ENCODE measurements at places on chromosomes 4 and X. TPM values are rescaled to one million over a fixed set of nuclear protein-coding genes. Genes with fewer than 3 reads are reported as not detected.

- DNase-seq: no peak
Measured at GRCh38 chrX:133685822-133686221, 270.5 kb upstream of the GPC4 start.

DNA sequence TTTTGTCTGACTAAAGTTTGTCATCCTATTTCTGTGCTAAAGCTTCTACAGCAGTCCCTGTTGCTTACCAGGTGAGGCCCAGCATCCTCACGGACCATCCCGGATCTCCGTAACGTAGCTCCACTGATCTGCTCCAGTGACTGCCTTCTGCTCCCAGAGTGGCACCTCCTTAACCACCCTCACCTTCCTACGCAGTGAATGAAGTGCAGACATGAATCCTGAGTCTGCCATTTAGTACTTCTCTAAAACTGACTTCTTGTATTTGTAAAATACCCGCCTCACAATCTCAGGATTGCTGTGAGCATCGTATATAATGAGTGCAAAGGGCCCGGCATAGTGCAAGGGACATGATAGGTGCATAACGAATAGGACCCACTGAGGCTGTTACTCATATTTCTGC, 27.7 kb upstream of the ACSL1 start:
- no peak for DNase-seq

- peak; percentile 76 for DNase-seq
Measured at GRCh38 chr4:153438916-153439756, 27.0 kb upstream of the TMEM131L start.

Gene TCEAL4
- 3.7 TPM for total RNA-seq

Gene ADGRG2
- total RNA-seq: not detected

Gene ARAF
- total RNA-seq: 78.9 TPM

Gene NKX6-1
- total RNA-seq: not detected

Gene MMRN1
- not detected for total RNA-seq

Gene NPY2R
- not detected for total RNA-seq

- DNase-seq: no peak
Measured at GRCh38 chr4:127141856-127142255, 490.9 kb upstream of the INTU start.

Gene SSX4
- total RNA-seq: not detected

Gene MAGEB17
- total RNA-seq: not detected

DNA sequence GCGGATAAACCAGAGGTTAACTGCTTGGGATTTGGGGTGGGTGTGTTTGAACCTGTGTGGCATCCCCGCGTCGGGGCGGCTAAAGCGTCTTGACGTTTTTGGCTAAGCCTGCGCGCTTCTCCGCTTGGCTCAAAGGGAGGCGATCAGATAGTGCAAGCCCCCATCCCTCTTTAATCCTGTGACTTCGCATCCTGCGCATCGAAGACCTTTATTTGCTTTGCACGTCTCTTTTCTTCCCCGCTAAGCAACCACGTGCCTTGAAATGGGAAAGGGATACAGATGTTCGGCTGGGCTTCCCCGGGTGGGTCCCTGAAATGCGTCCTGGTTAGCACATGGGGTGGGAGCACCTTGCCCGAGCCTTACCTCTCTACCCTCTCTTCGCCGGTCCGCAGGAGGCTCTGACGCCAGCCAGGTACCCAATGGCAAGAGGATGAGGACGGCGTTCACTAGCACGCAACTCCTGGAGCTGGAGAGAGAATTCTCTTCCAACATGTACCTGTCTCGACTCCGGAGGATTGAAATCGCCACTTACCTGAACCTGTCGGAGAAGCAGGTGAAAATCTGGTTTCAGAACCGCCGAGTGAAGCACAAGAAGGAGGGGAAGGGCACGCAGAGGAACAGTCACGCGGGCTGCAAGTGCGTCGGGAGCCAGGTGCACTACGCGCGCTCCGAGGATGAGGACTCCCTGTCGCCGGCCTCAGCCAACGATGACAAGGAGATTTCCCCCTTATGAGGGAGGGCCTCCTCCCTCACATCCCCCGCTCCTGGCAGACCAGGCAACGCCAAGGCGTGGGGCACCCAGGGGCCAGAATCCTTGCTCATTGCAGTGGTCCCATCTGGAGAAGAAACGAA, 1.5 kb downstream of the GSX2 start:
- peak; percentile 60 for DNase-seq

DNA sequence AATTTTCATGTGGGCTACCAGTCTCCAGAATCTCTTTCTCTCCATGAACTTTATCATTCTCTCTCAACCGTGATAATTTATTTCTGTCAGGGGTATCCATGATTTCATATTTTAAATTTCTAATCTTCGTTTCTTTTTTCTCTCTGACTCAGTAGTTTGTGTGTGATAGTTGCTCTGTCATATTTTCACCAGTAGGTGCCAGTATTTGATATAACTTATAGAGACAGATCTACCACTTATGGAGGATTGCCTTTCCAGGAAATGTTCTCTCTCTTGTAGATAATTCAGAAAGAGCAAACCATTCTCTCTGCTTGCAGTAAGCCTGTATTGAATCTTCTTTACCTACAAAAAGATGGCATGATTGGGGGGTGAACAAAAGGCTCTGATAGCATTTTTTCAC, 79.3 kb upstream of the DYNLT3 start:
- no peak for DNase-seq

DNA sequence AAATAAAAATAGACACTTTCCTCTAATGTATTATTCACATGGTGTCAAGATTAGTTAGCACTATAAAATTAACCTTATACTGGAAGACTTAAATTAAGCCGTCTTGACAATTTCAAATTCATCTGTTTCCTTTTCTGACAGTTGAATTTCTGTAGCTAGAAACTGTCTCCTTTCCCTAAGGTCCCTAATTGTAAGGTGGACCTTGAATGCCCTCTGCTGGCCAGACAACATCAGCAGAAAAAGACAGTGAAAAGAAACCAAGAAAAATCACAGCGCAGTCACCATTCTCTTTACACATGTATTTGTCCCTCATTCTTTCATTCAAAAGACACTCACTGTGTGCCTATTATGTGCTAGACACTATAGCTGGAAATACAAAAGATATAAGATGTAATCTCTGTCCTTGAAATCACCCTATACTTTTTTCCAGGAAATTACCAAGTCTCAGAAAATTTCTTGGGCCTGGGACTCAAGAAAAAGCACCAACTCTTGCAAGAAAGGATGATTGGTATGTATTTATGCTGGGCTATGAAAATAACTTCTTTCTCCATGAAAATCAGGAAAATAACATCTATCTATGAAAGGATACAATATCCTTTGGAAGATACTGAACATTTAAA, 32.7 kb upstream of the AMBN start:
- peak; percentile 75 for DNase-seq

GRCh38 chr4:75916091-75916661, 13.9 kb upstream of the PPEF2 start:
- peak; percentile 79 for DNase-seq

GRCh38 chr4:127558088-127558487, 74.7 kb upstream of the INTU start:
- no peak for DNase-seq

GRCh38 chr4:138047290-138047689, 194.9 kb downstream of the SLC7A11 start:
- no peak for DNase-seq

GRCh38 chrX:140149761-140150160, 184.4 kb upstream of the CXorf66 start:
- DNase-seq: no peak

GRCh38 chrX:5780821-5781220, 447.8 kb downstream of the NLGN4X start:
- DNase-seq: no peak

DNA sequence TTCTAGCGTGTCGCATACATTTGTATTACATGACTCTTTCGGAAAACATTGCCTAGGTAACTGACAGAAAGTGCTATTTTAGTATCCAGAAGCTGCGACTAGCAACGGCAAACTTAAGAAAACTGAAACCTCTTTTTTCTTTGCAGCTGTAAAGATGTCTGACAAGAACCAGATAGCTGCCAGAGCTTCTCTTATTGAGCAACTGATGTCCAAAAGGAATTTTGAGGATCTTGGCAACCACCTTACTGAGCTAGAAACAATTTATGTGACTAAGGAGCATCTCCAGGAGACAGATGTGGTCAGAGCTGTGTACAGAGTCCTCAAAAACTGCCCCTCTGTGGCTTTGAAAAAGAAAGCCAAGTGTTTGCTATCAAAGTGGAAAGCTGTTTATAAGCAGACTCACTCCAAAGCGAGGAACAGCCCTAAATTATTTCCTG, 9.4 kb downstream of the TCEANC start:
- no peak for DNase-seq

- DNase-seq: no peak
Measured at GRCh38 chrX:30795981-30796958, 92.8 kb downstream of the TAB3 start.

Gene ATP1B4
- total RNA-seq: not detected

GRCh38 chr4:35730414-35730813, 513.9 kb downstream of the ARAP2 start:
- no peak for DNase-seq

Gene ARMCX1
- 0.14 TPM for total RNA-seq

- DNase-seq: no peak
Measured at GRCh38 chr4:8291036-8291682, 21.6 kb downstream of the HTRA3 start.

GRCh38 chrX:113726009-113726408, 857.9 kb upstream of the HTR2C start:
- no peak for DNase-seq

DNA sequence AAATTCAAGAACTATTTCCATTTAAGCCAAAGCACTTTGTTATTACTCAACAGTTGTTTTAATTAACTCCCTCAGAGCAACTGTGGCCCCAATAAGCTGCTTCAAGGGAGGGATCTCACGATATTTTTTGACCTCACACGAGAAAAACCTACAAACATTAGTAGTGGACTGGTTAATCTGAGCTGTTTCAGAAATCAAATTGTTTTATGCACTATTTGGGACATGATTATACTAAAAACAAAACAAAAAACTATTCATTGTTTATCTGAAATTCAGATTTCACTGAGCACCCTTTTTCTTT, 74.3 kb downstream of the DCHS2 start:
- DNase-seq: no peak

DNA sequence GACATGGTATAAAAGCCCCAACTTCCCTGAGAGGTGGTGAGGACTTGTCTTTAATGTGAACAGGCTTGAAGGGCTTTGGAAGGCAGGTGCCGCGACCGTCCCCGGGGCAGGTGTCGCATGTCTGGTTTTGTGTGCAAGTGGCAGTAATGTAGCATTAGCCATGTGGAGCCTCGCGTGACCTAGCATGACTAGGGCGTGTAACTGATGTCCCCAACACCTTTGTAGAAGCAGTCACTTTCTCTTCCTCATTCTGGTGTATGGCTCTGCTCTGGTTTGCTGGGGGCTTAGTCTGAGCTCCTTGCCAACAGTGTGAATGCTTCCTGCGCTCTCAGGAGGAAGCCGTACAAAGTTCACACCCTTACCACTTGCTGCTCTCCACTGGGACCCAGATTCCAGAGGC, 145.7 kb downstream of the AMMECR1 start:
- no peak for DNase-seq

DNA sequence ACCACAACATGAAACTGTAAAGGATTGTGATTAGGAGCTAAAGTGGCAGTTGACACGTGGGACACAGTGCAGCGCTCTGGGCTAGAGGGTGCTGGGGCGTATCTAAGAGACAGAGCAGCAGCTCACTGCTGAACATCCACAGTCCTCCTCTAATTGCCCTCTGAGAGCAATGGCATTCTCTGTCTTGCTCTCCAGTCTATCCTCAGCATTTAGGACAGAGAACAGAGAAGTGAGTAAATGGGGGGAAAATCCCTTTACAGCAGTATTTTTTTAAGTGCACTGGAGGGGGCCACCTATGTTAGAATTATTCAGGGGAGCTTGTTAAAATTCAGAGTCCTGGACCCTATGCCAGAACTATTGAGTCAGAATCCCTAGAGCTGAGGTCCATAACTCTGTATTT, 4.2 kb upstream of the TMEM154 start:
- DNase-seq: no peak

- no peak for DNase-seq
Measured at GRCh38 chr4:52366621-52367020, 292.5 kb downstream of the USP46 start.

- DNase-seq: peak; percentile 86
Measured at GRCh38 chr4:2009651-2010233, 968 bp upstream of the NELFA start.

DNA sequence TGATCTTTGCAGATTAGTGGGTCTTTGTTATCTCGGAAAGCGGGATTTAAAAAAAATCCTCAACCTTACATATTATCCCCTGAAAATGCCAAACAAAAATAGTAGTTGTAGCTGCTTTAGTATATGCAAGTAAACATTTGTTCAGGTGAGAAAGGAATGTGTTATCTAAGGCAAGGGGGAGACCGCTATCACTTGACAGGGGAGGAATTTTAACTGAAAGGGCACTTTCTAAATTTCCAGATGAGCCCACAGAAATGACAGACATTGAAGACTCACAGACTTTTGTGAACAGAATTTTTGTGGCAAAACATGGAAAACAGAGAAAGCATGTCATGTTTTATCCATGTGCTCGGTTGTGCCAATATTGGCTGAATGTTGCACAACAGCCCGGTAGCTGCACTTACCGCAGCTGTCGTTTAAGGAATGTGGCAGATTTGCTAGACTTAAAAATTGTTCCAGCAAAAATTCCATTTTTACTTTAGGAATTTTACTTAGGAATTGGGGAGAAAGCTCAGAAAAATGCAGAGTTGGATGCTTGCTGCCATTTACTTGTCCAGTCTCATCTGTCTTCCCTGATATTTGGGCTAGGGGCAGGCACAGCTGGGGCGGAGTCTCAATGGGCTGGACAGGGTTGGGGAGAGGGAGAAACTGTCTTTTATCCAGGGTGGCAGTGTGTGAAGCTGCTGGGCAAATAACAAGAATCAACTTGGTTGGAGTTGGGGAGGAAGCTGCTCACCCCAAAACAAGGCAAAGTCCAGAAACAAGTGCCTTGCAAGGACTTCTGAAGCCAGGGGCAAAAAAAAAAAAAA, 94.6 kb upstream of the RPS6KA3 start:
- no peak for DNase-seq
